T-cell (primary cell): ENCODE measurements at places on chromosomes 7 and 10.

DNA sequence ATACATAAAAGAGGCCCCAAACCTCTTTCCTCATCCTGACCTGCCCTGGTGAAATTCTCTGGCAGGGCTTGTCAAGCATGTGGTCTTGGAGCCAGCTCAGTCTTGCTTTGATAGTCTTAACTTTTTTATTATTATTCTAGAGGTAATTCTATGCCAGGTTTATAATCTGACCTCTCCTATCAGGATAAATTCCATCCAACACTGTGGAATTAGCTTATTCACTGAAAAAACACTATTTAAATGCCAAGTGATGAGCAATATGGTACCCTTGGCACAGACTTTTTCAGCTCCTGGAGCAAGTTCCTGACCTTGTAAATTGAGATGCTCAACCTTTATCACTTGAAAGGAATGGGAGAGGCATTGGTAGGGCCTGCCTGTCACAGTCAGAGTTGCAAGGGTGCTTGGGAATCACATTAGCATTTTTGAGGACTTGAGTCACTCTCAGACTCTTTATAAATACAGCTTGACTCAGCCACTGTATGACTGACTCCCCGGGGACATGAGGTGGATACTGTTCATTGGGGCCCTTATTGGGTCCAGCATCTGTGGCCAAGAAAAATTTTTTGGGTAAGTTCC, at the start of gene CPA4:
Gene CPA4 (plus strand): TSS at position 480 of the 576 bp plus-strand sequence. CDS start 20 bp downstream, at position 500.
- no peak for DNase-seq

- DNase-seq = no peak
These were observed 66.6 kb downstream of the GPR37 start for GRCh38 chr7:124698964-124699363.

- peak; percentile 67 for DNase-seq
These were observed 32.5 kb downstream of the OGDH start for GRCh38 chr7:44638611-44639557.

- DNase-seq = no peak
These were observed 5.4 kb downstream of the PSD start for GRCh38 chr10:102413053-102413705.

DNA sequence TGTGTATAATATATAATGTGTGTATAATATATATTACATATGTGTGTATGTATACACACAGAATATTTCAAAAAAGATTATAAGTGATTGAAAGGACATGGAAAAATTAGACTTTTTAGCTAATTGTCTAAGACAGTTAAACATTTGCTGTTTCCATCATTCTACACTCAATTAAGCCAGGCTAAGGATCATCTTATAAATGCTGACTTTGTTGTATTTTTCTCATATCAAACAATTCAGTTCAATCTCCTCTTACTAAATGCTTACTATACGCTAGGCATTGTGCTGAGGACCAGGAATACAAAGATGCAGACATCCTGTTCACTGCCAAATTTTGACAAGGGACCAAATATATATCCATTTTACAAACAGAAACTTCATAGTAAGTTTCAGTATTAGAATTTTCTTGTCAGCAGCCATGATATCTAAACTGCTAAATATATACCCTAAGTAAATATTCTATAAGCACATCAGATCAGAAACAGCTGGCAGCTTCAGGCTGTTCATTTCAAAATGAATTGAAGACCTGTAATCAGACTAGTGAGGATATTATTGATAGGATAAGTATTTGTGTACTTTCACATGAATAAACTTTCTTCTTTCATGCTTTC, 10.3 kb upstream of the LRRN3 start:
- no peak for DNase-seq
